ENCODE measurements at places on chromosomes 3 and 15.
A peak's percentile ranks its signal among the peaks of the same experiment; 100 is the strongest.

GRCh38 chr3:44026220-44026865 lies 215.3 kb upstream of the TOPAZ1 start:
- DNase-seq = no peak

DNA sequence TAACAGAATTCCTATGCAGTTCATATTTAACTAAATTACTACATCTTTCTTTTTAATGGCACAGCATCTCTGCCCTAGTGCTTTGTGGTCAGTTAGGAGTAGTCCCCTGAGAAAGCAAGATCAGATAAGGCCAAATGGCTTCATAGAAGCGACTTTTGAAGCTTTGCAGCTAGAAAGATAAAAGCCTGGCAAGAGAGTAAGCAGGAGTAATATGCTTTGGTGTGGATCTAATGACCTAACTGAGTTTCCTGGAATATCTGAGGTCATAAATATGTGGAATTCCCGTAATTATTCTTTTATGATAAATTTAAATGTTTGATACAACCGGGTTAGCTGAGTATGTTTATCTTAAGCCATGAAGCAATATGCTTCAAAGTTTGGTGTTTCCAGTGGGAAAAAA lies 374.9 kb upstream of the LRRC3B start:
- no peak for DNase-seq

GRCh38 chr3:145760036-145760435 lies 400.9 kb downstream of the PLOD2 start:
- DNase-seq = no peak

GRCh38 chr3:5645692-5646410 lies 458.3 kb downstream of the EDEM1 start:
- DNase-seq = no peak

DNA sequence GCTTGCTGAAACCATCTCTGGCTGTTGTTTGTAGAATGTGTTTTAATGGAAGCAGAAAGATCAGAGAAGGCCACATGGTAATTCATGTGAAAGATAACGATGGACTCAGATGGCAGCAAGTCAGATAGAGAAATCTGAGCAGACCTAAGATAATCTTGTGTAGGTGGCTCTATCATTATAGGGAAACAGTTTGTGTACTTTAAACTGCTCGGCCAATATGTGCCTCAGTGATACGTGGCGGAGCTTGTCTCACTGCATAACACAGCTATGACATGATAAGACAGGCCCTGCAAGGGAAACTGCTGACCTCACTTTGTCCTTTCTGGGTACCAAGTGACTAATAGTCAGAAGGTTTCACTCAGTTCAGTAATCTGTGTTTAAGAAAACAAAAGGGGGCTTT lies 51.0 kb downstream of the MME start:
- DNase-seq = no peak

DNA sequence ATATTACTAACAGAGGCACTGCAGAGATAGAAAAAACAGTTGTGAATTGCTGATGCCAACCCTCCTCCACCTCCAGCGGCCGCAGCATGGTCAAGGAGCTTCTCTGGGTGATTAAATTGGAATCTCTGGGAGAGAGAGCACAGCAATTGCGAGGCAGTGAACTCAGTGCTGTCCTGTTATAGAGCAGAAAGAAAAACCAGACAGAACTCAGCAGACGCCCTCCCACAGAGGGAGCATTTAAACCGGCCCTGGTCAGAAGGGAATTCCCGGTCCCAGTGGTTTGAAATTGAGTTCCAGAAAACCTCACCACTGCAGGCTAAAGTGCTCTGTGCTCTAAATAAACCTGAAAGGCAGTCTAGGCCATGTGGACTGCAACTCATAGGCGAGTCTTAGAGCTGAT lies 175.4 kb downstream of the SQOR start:
- DNase-seq = no peak

DNA sequence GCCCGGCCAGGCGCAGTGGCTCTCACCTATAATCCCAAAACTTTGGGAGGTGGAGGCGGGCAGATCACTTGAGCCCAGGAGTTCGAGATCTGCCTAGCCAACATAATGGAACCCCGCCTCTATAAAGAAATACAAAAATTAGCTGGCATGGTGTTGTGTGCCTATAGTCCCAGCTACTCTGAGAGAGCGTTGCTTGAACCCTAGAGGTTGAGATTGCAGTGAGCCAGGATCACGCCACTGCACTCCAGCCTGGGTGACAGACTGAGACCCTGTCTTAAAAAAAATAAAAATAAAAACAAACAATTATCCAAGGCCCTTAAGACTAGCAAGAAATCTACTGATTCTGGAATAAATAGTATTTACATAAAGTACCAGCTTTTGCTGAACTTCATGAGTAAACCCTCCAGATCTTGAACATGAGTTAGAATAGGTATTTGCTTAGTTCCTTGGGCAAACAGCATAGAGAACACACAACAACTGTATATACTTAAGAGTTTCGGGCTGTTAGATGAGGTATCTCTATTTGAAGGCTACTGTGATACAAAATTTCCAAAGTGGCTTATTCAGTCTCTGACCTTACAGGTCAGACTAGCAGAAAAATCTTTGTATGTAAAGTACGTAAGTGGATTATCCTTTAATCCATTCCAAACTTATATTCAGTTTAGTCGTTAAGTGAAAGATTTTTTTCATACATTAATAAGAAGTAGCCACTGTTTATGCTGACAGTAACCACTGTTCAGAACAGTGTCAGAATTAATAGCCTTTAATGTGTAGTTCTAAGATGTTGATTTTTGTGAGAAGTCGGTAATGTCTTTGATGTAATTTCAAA lies 171.1 kb upstream of the CGNL1 start:
- DNase-seq = no peak

DNA sequence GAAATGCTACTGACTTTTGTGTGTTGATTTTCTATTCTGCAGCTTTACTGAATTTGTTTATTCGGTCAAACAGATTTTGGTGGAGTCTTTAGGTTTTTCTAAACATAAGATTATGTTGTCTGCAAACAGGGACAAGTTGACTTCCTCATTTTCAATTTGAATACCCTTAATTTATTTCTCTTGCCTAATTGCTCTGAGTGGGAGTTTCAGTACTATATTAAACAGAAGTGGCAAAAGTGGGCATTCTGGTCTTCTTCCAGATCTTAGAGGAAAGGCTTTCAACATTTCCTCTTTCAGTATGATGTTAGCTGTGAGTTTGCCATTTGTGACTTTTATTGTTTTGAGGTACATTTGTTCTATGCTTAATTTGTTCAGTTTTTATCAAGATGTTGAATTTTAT lies 268.5 kb downstream of the WNT5A start:
- no peak for DNase-seq

DNA sequence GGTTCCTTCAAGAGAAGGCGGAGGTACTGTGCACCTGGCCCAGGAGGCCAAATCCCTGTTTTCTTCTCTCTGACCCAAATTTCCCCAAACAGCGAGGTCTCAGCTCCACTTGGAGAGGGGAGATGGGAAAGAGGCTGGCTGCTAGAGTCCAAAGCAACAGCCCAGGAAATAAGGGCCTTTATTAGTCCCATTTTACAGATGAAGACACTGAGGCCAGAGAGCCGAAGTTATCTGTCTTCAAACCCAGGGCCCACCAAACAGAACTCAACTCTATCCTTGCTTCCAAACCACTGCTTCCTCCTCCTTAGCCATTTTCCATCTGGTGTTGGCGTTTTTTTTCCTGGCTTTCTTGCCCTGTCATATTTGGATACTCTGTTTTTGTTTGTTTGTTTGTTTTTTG lies 22.0 kb upstream of the FLNB start:
- DNase-seq = no peak

DNA sequence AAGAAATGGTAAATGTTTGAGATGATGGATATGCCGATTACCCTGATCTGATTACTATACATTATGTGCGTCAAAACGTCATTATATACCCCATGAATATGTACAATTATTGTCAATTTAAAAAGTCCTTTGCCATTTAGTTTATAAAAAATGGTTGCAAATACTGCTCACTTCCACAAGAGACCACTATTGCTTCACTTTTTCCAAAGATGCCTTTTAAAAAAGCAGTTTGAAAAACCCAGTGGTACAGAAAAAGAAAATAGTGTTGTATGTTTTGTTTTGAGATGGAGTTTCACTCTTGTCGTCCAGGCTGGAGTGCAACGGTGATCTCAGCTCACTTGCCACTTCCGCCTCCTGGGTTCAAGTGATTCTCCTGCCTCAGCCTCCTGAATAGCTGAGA lies 39.3 kb downstream of the EDEM1 start:
- DNase-seq = no peak

GRCh38 chr3:33787328-33788009 lies 11.0 kb upstream of the PDCD6IP start:
- peak; percentile 37 for DNase-seq

- DNase-seq = no peak
These were observed 36.8 kb upstream of the NAALADL2 start for GRCh38 chr3:174822320-174822719.

DNA sequence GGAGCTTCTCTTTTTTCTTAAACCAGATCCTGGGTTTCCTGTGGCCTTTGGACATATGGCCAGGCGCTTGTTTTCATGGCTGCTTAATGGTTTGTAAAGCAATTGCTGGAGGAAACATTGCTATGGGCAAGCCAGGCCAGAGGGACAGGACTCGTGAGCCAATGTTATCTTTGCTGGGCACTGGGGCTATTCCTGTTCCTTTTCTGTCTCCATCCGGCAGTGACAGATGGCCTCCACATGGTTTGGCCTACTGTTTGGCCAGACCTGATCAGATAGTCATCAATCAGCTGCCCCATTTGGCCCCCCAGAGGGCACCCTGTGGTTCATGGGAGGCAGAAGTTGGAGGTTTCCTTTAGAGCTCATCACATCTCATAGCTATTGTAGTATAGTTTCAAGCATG lies 326.1 kb upstream of the ROPN1 start:
- no peak for DNase-seq

GRCh38 chr3:196216089-196216564 lies at the start of gene SLC51A:
Gene SLC51A, plus strand, starts transcription at chr3:196216534. Its CDS starts 179 bp downstream, at chr3:196216713.
- no peak for DNase-seq

DNA sequence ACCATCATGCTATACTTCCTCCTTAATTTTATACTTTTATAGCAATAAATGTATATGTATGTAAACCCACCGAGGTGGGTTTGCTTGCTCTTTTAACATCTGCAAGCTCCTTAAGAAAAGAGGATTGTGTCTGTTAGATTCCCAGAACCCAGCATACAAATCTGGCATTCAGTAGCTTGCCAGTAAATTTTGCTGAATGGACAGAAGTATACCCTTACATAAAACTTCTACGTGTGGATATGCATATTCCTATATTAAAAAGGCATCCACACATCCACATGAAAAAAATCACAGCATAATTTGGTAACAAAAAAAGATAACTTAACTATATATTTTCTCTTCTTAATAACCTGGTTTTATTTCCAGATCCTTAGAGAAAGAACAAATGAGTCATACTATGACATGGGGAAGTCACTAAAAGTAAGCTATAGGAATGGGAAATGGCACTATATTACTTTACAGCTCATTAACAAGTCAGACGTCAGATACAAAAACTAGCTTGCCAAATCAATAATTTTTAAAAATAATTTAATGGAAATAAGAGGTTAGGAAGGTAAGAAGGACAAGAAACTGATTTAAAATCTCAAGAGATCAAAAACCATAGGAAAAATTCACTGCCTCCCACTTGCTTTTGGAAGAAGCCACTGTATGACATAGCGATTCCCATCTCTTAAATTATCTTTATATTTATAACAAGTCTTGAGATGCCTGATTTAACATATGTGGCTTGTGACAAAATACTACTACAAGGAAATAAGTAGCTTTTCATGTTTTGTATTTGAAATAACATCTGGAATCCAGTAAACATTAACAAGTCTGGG lies 68.7 kb downstream of the SUMF1 start:
- no peak for DNase-seq

- DNase-seq = no peak
These were observed 61.0 kb upstream of the PPARG start for GRCh38 chr3:12227833-12228232.

DNA sequence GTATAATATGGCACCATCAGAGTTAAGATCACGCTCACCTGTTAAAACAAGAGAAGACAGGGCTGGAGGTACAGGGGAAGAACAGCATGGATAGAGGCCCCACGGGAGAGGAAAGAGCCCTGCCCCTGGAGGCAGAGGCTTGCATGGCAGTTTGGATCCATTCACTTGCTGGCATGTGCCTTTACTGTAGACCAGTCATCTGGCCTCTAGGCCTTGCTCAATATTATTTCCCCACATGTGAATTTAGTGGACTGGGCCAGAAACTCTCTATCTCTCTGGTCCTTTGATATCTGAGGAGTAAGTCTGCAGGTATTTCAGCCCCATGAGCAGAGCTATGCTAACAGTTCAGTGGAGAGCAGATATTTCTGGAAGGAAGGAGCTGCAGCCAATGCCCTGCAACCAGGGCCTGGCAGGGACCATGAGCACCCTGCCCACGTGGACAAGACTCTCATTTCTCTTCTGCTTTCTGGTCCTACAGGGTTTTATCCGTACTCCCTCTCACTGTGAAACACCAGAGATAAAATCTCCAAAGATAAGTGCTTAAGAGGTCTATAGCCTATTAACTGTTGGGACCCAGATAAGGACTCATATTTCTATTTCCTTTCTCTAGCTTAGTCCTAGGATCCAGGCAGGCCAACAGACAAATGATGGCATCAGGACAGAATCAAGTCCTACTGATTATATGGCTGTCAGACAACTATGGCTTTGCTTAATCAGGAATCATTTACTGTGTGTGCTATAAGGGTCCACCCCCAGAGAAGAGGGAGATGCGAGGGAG lies 65.0 kb downstream of the CLDN11 start:
- DNase-seq = no peak

DNA sequence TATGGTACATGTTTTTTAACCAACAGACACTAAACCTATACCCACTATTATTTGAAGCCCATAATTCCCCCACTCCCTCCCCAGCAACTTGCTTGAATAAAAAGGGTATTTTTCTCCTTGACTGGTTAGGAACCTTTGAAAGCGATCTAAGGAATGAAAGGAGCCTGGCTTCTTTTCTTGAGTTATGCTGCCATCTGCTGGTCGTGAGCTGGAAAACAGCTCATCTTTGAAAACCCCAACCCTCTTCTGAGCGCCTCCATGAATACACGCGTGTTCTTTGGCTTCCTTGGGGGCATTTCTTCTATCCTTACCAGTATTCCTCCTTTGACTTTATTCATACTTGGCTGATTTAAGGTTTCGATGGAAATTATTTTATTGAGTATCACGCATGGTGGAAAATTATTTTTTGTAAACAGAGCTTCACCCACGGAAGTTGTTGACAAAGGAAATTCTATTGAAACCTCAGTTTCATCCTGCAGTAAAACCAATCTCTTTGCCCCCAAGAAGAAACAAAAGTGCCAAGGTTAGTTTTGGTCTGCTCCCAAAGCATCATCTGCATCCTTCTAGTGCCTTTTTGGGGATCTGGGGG lies 171.6 kb downstream of the SV2B start:
- peak; percentile 59 for DNase-seq

GRCh38 chr3:188817935-188818269 lies 353.9 kb upstream of the TPRG1 start:
- no peak for DNase-seq

- no peak for DNase-seq
These were observed 336.0 kb downstream of the VGLL3 start for GRCh38 chr3:86654806-86655460.

GRCh38 chr3:40078590-40078989 lies 230.9 kb upstream of the EIF1B start:
- no peak for DNase-seq
